DMS79 (cell line): ENCODE measurements at places on chromosomes 6 and 20.
A peak's percentile ranks its signal among the peaks of the same experiment; 100 is the strongest.

DNA sequence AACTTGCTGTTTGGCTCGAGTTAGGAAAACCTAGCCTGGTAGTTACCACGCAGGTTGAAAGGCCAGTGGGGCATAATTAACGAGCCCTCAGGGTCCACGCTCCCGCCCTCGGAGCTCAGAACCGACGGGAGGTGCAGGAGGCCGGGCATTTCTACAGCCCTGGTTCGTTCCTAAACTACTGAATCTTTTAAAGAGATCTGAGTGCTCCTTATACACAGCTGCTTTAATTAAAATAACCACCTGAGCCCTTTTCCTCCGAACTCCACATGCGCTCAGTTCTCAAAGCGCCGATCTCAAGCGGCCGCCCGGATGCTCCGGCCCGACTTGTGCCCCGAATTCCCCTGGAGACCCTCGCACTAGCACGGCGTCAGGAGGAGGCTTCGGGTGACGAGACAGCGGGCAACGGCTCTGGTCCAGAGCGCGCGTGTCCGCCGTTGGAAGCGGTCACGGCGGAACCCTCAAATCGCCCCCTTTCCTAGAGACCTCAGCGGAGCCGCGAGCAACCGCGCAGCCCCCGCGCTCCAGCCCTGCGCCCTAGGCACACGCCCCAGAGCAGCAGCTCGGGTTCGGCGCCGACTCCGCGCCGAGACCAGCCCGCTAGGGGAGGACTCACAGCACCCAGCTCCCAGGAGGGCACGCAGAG lies 397 bp downstream of the WDR27 start:
- no peak for DNase-seq

DNA sequence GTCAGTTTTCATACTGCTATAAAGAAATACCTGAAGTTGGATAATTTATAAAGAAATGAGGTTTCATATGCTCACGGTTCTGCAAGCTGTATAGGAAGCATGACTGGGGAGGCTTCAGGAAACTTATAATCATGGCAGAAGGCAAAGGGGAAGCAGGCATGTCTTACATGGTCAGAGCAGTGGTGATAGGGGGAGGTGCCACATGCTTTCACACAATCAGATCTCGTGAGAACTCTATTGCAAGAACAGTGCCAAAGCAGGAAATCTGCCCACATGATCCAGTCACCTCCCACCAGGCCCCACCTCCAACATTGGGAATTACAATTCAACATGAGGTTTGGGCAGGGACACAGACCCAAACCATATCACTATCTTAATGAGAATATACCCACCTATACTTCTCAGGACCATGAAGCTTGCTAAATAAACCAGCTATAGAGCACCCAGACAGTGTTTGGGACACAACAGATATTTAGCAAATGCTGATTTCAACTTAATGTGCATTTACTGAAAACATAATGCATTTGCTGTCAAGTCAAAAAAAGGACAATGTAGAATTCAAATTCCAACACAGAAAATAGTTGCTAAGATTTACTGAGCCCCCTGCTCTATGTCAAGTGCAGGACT lies 63.8 kb downstream of the TNFRSF21 start:
- DNase-seq: no peak

- peak; percentile 83 for DNase-seq
Observed at GRCh38 chr20:5621305-5621704, 128.9 kb upstream of the SHLD1 start.

GRCh38 chr6:39934131-39934757 lies at the start of gene MOCS1:
Gene MOCS1 (minus strand): TSS chr6:39934462. CDS start chr6:39934417, 45 bp downstream.
- DNase-seq: peak; percentile 37

DNA sequence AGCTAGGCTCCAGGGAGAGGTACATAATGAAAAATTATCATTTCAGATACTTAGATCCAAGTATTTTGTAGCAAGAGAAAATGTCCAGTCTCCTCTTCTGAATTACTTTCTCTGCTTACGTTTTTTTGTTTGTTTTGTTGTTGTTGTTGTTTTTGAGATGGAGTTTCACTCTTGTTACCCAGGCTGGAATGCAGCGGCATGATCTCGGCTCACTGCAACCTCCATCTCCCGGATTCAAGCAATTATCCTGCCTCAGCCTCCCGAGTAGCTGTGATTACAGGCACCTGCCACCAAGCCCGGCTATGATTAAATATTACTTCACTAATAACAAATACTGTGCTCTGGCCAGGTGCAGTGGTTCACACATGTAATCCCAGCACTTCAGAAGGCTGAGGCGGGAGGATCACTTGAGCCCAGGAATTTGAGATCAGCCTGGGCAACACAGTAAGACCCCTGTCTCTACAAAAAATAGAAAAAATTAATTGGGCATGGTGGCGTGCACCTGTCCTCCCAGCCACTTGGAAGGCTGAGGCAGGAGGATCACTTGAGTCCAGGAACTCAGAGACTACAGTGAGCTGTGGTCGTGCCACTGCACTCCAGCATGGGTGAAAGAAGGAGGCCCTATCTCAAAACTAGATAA lies 155.0 kb upstream of the JARID2 start:
- DNase-seq: no peak

DNA sequence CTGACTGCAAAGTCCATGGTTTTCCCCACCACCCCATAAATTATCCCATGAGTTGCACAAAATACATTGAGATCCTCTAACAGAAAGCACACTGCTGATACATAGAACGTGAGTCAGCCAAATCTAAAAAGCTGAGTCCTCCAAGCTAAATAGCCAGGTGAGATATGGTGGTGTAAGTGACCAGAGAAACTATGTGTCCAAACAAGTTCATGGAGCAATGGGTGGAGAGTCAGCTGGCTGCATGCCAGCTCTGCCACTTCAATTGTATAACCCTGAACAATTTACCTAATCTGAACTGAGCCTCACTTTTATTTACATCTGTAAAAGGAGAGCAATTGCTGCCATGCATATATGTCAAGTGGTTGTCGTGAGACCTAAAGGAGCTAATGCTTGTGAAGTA lies 9.7 kb downstream of the SNAP25 start:
- peak; percentile 67 for DNase-seq

DNA sequence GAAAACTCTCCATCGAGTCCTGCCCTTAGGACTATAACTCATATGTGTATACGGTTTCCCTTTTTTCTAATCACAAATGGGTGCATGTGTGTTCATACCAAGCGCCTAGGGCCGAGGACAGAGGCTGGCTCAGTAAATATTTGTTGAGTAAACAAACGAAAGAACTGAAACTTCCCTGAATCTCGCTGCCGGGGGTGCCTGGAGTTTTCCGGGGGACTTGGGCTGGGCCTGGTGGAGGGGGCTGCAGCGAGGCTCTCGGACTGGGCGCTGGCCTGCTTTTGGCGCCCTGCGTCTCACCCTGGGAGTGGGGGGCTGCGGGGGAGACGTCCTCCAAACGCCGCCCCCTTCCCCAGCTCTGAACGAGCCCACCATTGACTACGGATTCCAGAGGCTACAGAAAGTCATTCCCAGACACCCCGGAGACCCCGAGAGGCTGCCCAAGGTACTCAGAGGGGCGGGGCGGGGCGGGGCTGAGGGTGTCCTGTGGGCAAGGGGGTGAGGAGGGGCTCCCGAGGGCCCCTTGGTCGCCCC lies 49.0 kb downstream of the CPXM1 start:
- DNase-seq: no peak

GRCh38 chr6:6885521-6886170 lies 222.1 kb upstream of the RREB1 start:
- no peak for DNase-seq

- no peak for DNase-seq
Observed at GRCh38 chr6:55704421-55704820, 125.4 kb upstream of the HMGCLL1 start.

DNA sequence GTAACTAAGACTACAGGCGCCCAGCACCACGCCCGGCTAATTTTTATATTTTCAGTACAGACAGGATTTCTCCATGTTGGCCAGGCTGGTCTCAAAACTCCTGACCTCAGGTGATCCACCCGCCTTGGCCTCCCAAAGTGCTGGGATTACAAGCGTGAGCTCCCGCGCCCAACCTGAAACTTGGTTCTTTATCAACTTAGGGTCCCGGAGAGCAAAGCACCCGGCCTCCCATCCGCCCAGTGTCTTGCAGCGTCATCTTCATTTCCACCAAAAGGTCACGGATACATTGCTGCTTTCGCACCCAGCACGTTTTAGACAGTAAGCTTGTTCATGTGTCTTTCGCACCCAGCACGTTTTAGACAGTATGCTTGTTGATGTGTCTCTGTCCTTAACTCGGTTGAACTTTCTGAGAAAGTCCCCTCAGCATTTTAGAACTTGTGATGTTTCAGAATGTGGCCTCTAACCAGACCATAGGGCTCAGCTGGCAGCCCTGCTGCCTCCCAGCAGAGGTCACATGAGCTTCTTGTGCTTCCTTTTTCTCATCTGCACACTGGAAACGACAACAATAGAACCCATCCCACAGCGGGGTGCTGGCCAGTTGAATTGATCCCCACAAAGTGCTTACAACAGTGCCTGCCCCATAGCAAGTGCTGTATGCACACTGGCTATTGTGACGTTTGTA lies 48.8 kb downstream of the PRR18 start:
- DNase-seq: no peak

DNA sequence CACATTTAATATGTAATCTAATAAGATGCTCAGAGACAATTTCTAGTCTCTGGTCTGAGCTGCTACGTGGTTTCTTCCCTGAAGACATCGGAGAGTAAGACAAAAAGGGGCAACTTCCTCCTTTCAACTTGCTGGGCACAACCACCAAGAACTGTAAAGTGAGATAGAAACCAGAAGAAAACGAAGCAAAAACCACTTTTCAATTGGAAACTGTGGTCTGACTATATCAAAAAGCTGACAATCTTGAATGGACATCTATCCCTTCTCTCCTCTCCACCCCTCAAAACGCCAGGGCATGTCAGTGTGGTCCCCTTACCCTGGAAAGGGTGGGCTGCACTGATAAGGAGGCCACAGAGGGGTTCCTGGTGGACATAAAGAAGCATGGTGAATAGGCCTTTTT lies 269.1 kb downstream of the CD83 start:
- no peak for DNase-seq

GRCh38 chr6:3336066-3336786 lies 77.5 kb downstream of the PSMG4 start:
- no peak for DNase-seq

DNA sequence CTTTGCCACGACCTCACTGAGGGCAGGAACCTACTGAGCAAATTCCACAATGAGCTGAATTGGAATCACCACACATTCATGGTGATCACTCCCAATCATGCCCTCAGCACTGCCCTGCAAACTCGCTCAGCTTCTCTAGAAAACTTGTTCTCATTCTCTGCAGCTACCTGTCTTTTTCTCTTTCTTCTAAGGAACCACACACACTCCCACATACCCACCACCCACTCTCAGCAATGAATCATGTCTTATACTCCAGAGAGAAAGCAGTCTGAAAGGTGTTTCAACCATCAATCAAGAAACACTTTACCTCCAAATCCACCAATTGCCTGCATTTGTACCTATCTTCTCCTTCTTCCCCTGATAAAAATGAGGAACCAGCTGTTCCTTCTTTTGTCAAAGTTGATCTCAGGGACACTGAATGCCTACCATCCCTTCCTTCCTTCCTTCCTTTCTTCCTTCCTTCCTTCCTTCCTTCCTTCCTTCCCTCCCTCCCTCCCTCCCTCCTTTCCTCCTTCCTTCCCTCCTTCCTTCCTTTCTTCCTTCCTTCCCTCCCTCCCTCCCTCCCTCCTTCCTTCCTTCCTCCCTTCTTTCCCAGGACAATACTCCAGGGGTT lies 84.6 kb upstream of the SGK1 start:
- no peak for DNase-seq

DNA sequence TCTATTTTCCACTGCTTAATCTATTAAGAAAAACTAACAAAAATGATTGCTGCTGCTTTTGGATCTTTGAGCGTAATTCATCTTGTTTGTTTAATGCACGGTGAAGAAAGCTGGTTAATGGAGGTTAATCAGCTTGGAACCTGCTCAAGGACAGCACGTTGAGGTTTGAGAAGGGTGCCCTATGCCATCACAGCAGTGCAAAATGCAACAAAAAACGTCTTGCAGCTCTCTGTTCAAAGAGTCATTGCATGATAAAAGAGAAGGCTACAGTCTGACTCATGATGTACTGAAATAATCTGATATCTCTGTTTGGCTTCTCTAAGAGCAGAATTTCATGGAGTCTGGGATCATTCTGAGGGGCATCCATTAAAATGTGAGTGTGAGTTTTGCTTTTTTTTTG lies 80.6 kb upstream of the PREP start:
- no peak for DNase-seq

- no peak for DNase-seq
Observed at GRCh38 chr6:16759181-16759645, 2.0 kb downstream of the ATXN1 start.

DNA sequence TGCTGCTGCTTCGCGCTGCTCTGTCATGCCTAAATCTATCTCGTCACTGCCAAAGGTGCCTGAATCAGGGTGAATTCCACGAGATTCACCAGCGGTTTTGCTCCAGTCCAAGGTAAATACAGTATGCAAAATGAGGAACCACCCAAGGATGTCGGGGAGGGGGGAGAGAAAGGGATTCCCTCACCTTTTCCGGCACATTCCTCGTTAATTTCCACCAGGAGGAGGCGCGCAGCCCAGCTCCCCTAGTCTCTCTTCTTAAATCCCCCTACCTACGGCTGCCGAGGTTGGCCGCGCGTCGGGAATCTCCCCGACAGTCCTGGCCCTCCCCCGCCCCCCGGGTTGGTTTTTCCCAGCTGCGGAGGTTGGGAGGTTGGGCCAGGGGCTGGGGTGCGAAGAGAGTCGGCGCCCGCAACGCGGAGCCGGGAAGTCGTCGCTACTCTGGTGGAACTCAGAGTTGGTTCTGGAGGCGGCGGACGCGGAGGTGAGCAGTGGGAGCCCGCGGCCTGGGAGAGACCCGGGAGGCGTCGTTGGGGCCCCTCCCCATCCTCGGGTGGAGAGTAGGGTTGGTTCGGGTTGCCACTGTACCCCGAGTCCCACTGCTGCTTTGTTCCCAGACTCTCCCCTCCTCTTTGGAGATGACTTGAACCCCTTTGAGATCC lies at the start of gene TPBG:
Gene TPBG, plus strand, starts transcription at position 390 of the 659 bp plus-strand sequence. CDS start 1,145 bp downstream, outside the sequence.
- DNase-seq: peak; percentile 22

DNA sequence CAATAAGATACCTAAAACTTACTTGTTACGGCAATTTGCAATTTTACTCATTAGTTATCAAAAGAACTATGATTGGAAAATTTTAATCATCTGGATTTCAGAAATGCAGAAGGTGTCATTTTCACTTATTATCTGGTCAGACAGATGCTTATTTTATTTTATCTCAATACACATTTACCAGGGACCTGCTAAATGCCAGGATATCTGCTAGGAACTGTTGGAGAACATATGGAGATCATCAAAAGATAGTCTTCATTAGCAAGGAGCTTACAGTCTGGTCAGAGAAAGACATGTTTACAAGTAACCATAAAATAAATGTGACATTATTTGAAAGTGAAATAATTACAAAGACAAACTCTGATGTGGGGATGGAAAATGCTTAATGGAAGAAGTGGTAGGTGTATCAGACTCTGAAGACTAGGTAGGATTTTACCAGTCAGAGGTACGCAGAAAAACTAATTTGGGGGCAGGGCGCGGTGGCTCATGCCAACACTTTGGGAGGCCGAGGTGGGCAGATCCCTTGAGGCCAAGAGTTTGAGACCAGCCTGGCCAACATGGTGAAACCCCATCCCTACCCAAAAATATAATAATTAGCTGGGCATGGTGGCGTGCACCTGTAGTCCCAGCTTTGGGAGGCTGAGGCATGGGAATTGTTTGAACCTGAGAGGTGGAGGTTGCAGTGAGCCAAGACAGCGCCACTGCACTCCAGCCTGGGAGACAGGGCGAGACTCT lies 137.8 kb downstream of the MYB start:
- DNase-seq: no peak
